ENCODE measurements at places on chromosomes 7 and 10.

DNA sequence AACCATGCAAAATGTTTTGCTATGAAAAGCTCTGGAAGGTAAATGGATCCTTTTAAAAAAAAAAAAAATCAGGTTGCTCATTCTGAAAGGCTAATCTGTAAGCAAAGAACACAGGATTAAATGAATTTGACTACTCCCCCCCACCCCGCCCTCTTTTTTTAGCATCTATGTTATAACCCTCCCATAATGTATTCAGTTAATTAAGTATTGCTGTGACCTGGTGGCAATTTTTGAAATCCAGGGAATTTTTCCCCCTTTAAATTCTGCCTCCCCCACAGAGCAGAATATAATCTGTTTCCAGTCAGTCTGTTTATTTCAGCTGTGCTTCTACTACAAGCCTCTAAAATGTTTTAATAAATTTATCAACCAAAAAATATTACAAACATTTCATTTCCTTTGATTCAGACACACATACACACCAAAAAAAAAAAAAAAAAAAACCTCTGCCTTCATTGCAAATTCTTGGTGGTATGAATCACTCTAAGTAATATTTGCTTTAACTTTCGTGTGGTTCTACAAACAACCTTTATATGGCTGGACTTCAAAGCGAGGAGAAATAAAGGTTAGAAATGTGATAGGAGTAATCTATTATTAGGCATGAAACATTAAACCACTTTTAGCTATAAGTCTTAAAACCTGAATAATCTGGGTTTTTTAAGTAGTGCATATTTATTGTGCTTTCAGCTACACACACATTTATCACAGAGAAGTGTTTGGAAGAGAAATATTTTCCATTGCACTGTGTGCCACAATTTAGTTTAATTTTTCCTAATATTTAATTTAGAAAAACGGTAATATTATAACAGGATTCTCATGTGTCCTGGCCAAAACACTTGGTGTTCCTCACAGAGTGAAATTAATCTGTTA lies 64.4 kb upstream of the ARID5B start:
- DNase-seq = peak; percentile 81

DNA sequence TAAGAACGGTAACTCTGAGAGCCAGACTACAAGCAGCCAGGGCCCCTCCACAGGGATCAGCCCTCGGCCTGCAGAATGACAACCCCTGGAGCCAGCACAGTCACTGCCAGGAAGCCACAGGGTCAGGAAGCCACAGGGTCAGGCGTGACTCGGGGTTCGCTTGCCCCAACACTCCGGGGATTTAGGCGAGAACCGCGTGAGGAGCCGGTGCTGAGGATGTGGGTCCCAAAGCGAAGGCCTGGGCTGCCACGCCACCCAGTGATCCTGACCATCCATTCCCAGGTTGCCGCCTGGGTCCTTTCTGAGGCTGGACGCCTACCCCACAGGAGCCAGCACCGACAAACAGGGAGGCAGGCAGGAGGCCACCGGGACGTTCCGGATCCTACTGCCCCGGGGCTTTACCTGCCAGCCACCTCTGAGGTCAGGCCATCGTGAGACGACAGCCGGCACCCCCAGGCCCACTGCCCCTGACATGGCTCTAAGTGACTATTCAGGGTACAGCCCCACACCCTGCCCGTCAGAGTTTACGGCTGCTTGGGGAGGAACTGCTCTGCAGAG lies 228.6 kb downstream of the ELFN1 start:
- DNase-seq = no peak

- no peak for DNase-seq
Observed at GRCh38 chr7:141495057-141495456, 56.2 kb upstream of the AGK start.

DNA sequence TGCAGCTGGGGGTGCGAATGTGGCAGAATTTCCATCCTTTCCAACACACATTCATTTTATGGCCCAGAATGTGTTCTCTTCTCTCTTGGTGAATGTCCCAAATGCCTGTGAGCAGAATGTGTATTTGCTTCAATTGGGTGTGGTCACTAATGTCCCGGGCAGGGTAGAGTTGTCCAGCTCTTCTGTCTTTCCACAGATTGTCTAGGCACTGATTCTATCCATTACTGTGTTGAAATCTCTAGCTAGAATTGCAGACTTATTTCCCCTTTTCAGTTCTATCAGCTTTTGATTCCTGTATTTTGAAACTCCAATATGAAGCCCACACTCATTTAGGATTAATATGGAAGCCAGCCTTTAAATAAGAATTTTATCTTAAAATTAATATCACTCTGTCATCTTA lies 14.0 kb upstream of the AKR1E2 start:
- no peak for DNase-seq

GRCh38 chr10:76547352-76547972 lies 1090.1 kb downstream of the KCNMA1 start:
- DNase-seq = peak; percentile 92

- DNase-seq = no peak
Observed at GRCh38 chr7:2381881-2382509, 21.4 kb upstream of the CHST12 start.

- peak; percentile 50 for DNase-seq
Observed at GRCh38 chr10:103855852-103856796, 748 bp upstream of the SH3PXD2A start.

GRCh38 chr10:120480065-120480600 lies 23.1 kb downstream of the PLPP4 start:
- DNase-seq = no peak

- DNase-seq = no peak
Observed at GRCh38 chr7:151566897-151567320, 47.2 kb upstream of the RHEB start.

DNA sequence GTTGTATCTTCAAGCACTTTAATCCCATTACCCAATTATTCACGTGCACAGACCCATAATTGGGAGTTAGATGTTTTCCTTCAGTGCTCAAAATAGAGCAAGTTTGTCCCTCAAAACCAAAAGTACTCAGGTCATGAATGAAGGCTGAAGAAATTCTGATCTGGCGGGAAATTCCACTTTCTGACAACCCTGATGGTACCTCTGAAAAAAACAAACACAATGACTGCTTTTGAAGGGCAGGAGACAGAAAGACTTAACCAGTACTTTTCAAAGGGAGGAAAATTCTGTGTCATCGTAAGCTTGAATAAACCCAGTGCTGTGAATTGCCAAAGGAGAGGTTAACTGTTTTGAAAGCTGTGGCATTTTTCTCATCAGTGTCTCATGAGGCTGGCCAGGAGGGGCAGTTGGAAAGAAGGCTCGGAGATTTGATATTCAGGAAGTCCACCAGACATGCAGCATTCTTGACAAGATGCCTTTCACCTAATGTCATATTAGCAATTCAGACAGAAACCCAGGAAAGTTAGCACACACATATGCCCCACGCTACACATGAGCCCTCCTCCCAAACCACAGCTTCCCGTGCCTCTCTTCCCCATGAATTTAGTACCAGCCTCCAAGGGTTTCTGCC lies 347.0 kb downstream of the KCNMA1 start:
- no peak for DNase-seq

DNA sequence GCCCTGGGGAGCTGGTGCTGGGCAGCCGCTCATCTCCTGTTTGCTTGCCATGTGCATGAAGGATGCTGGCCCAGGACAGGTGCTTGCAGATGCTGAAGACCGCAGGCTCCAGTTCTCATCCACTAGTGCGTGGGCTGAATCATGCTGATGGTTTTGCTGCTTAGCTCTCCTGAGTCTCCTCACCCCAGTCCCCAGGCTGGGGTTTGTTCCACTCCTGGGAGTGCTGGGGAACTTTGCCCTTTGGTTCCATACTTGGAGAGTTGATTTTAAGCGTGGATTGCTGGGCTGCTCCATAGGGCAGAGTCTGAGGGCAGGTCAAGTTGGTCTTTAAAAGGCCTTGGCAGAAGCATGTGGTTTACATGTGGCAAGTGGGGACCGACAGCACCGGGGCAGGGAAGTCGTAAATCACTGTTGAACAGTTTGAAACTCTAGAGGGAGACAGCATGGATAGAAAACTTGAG lies 9.1 kb downstream of the DYNC2I1 start:
- DNase-seq = no peak

DNA sequence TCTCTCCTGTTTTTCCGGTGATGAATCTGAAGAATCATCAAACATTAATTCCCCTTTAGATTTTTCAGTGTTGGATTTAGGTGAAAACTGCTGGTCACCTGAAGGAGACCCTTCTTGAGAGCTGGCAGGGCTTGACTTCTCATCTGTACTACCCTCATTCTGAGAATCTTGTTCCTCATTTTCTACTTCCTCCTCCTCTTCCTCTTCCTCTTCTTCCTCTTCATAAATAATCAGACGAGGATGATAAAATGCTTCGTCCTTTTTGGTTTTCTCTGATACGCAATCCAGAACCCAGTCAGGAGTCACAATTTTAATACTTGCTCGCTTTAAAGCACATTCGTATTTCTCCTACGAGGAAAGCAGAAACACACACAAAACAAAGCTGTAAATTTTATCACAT lies 26.9 kb downstream of the PAXIP1 start:
- DNase-seq = no peak

DNA sequence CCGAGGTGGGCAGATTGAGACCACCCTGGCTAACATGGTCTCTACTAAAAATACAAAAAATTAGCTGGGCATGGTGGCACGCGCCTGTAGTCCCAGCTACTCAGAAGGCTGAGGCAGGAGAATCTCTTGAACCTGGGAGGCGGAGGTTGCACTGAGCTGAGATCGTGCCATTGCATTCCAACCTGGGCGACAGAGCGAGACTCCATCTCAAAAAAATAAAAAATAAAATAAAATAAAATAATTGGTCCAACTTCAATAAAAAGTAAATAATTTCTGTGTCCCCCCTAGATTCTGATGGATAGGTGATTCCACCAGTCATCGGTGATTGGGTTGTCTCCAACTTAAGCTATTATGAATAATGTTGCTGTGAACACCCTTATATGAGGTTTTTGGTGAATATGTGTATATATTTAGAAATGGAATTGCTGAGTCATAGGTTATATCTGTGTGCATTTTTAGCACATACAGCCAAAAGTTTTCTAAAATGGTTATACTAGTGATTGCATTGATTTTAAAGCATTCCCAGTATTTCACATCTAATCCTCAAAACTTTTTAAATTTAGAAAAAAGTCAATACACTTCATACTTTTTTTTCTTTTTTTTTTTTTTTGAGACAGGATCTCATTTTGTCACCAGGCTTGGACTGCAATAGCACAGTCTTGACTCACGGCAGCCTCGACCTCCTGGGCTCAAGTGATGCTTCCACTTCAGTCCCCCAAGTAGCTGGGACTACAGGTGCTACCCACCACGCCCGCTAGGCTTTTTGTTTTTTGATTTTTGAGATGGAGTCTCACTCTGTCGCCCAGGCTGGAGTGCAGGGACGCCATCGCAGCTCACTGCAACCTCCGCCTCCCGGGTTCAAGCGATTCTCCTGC lies 13.7 kb upstream of the SRPK2 start:
- no peak for DNase-seq

GRCh38 chr10:63583909-63584724 lies 62.9 kb downstream of the REEP3 start:
- DNase-seq = peak; percentile 37

GRCh38 chr7:13800694-13801448 lies 188.6 kb downstream of the ETV1 start:
- peak; percentile 42 for DNase-seq

DNA sequence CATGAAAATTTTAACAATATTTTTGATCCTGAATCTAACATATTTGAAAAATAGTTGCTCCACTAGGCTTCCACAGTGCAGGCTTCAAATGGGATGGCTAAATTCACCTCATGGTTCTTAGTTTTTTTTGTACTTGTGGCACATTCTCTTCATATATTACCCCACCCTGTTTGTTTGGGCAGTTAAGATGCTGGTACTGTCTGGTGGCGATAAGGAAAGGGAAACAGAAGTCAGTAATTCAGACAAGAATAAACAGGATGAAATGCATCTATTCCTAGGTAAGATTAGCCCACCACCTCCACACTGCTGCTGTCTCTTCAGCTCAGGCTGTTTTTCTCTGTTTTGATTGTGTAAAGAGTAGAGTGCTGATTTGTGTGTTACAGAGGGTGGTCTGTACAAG lies 44.2 kb downstream of the GLRX3 start:
- no peak for DNase-seq

- DNase-seq = peak; percentile 40
Observed at GRCh38 chr7:141409801-141410329, 141.3 kb upstream of the AGK start.
